Stimulated activated CD8-positive, alpha-beta memory T cell treated with anti-CD3 and anti-CD28 coated beads, Interleukin-15, amount 100 ng/mL, for 48 hours (primary cell): ENCODE measurements at places on chromosomes 5 and 9.

DNA sequence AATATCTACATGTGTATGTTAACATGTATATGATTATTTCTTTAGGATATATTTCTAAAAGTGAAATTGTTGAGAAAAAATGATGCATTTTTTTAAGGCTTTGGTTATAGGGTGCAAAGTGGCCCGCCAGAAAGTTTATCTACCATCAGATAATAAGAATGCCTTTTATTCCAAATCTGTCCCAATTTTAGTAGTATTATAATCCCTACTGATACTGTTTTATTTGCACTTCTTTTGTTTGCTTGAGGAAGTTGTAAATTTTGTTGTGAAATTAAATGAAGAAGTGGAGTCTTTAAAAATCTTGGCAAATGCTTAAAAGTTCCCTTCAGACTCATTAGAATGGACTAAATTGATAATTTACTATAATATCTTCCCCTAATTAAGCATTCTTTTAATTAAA, 73.0 kb downstream of the NIPBL start:
- DNase-seq = no peak

DNA sequence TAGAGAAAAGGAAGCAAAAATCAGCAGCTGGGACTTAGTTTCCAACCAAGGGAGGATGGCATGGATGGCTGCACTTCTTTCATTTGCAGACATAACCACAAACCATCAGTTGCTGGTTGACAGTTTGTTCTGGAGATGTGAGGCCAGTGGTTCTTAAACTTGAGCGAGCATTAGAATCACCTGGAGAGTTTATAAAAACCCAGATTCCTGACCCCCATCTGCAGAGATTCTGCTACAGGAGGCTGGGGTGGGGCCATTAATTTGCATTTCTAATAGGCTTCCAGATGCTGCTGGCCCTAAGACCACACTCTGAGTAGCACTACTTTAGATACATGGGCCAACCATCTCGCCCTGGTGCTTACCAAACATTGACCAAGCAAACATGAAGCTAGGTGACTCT, 60.8 kb downstream of the MARCHF3 start:
- DNase-seq = no peak

GRCh38 chr9:36987891-36988290, 46.2 kb downstream of the PAX5 start:
- DNase-seq = no peak

DNA sequence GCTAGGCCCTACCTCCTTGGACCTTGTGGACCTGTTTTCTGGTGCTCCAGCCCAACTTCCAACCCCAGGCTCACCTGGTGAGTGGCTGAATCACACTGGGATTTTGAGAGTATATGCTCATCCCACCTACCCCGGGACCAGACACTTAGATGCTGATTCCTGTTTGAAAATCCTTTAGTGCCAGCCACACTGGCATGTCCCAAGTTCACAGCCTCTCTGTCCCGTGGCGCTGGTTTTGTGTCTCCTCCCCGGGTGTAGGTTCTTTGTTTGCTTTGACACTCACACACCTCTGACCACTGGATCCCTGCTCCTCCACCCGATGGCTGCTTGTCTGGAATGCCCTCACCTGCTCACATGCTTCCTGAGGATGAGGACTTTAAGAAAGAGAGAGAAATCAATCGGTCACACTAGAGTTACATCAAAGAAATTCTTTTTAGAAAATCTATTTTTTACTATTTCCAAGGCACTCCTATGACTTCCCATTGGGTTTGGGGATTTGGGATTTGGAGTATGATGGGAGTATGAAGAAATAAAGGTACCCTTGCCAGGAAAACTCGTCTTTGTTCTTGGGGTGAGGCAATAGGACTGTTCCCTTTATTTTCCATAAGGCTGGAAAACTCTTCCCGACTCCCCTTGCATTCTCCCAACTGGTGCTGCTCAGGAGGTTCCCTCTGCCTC, 7.3 kb upstream of the SLC25A48 start:
- DNase-seq = no peak

- no peak for DNase-seq
Observed at GRCh38 chr5:78566747-78567425, 81.7 kb downstream of the LHFPL2 start.

DNA sequence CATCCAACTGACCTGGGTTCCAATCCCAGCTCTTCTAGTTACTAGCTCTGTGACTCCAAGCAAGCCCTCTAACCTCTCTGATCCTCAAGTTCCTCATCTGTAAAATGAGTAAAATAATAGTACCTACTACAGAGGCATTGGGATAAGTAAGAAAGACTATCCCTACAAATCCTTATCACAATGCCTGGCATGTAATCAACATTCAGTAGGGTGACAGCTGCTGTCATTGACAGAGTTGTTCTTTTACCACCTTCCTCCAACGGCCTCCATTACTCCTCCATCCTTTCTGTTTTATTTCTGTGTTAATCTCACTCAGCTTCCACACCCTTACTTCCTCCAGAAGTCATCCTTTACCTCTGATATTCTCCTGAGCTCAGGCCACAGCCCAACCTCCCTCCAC, 40.4 kb downstream of the FGF1 start:
- DNase-seq = no peak

DNA sequence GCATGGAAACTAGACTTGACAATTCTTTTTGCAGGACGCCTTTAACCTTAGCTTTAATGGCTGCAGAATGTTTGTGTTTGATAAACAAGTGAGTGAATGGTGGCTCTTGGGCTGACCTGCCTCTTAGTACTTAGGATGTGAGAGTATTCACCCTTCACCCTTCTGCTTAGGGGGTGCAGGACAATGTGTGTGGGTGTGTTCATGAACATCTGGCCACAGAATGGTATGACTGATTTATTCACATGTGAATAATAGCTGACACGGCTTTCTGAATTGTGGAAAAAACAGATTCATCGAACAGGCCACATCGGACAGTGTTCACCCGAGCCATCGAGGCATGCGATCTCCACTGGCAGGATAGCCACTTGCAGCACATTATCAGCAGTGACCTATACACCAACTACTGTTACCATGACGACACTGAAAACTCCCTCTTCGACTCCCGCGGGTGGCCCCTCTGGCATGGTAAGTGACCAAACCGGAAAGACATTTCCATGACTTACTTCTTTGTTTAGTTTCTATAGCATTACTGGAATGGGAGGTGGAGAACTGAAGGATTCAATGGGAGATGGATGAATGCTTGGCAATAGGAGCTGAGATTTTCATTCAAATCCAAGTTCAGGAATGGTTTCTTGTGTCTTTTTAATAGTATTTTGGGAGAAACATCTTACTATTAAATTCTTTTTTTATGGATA, 193.6 kb downstream of the ZSWIM6 start:
- no peak for DNase-seq

- peak; percentile 62 for DNase-seq
Observed at GRCh38 chr5:95842854-95843544, 20.5 kb upstream of the GLRX start.

DNA sequence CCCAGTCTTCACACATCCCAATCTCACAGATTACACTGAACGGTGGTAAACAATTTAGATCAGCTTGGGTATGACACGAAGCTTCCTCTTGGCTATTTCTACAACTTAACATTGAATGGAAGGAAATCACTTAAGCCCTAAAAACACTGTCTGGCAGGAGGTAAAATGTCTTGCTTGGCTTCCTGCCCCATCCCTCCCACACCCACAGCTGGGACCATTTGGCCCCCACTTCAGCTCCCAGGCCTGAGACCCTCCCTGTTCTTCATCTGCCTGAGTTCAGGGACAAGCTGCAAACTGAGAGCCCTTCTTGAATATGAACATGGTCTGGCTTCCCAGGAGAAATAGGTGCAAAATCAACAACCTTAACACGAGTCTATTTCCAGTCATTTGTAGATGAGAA, 3.4 kb upstream of the COL15A1 start:
- DNase-seq = no peak

DNA sequence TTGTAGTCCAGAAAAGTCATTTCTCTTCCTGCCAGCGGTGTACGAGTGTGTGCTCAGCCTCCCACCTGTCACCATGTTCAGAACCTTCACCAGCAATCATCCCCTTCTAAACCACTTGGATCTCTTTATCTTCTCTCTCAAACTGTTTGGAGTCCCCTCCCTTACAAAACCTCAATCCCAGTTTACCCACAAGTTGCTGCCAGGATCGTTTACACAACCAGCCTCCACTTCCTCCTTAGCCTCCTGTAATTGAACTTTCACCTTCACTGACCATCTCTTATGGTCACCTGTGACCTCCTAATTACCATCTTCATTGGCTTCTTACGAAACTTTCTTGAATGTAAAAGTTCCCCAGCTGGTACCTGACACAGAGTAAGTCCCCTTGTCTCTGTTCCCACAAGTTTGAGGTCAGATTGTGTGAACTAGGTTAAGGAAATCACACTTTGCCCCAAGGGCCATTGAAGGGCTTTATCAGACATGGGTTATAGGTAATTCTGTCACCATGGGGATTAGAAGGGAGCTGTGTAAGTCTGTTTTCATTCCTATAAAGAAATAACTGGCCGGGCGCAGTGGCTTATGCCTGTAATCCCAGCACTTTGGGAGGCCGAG, 20.0 kb downstream of the RNF44 start:
- no peak for DNase-seq

DNA sequence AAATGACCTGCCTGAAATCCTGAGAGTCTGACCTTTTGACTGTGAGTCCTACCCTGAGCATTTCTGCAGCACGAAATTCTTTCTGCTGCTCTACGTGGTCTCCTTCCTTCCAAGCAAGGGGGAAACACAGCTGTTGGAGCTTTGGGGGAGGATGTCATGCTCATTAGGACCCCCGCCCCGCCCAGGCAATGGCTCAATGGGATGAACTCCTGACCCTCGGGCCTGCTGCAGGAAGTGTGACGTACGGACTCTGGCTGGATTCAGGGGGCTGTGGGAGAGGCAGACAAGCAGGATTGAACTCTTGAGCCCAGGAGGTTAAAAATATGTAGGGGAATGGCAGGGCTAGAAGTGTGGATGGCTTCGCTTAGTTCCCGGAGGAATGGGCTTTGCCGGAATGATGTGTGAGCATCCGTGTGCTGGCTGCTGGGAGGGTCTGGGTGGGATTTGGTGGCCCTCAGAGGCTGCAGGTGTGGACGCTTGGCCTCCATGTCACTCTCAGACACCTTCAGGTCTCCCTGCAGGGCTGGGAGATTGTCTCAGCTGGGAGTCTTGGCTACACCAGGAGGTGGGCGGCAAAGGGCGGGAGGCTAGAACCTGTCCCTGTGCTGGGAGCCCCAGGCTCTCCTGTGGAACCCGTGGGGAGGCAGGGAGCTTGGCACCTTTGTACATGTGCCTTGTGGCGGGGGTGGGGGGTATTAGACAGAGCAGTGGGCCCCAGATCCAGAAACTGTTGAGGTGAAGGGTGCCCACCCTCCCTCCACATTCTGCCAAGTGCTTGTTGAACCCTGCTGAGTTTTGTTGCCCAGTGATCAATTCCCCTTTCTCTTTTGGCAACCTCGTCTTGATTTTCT, 26.3 kb downstream of the STC2 start:
- DNase-seq = no peak

DNA sequence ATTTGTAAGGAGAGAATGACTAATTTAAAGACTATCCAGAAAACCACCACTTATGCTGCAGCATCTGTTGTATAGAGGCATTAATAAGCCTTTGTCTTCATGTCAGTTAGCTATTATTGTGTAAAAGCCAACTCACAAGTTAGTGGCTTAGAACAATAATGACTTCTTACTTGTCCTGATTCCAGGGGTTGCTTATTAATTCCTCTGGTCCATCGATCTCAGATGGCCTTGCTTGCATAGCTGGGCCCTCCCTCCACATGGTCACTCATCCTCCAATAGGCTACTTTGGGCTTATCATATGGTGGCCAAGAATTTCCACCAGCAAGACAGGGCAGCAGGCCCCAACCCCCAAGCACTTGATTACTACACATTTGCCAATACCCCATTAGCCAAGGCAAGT, 44.5 kb upstream of the STK32A start:
- no peak for DNase-seq

DNA sequence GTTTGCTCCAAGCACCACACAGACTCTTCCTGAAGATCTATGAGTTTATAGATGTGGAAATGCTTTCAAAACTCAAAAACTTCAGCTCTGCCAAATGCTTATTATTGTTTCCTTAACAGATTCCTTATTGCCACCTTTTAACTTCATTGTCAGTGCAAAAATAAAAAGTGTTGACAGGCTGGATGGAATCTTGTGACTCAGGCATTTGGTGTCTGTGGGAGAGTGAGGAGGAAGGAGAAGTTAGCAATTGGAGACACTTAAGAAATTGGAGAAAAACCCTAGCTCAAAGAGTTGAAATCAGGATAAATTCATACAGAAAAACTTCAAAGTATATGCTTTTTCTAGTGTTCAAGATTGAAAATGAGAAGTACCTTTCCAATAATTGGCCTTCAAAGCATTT, 140.6 kb upstream of the PUM3 start:
- no peak for DNase-seq

DNA sequence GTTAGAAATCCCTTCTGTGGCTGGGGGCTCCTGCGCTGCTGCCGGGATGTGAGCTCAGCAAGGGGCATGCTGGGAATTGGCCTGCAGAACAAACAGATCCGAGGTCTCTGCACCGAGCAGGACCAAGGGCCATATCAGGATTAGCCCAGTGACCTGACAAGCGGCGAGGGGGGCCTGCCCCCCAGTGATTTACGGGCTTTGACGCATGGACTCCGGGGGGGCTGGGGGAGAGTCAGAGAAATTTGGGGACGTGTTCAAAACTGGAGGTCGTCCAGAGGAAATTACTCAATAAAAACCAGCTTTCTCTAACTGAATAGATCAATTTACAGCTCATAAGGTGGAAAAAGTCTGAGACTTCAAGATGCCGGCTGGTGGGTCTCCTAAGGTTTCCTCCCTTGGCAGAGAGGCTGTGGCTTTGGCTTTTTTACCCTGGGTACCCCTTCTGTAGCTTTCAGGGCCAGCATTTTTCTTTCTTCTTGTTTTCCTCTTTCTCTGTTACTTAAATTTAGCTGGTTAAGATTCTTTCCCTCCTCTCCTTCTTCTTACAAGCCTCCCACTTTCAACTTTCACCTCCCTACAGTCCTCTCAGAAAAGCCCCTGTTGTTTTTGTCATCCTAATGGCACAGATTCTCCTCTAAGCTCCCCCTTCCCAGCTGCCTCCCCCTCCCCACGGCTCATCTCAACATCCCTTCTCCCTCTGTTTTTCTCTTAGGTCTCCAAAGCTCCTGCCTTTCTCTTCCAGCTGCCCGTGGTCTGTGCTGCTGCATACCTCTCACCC, 551.0 kb downstream of the CCDC171 start:
- no peak for DNase-seq

- no peak for DNase-seq
Observed at GRCh38 chr9:92740969-92741368, 23.7 kb downstream of the BICD2 start.

DNA sequence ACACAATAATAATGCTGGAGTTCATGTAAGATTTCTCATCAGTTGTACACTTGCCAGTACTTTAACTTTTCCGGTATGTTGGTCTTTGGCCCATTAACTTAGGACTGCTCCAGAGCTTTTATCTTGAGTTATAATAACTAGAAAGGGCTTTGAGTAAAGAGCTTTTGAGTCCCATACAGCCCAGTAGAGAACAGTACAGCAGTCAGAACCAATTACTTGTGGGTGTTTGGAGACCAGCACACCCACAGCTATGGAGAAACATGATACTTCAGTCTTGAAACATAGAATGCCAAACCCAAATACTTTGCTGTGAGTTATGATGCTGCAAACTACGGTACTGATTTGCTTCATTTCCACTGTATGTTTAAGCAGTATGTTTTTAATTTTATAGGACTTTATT, 374.3 kb downstream of the CCDC171 start:
- DNase-seq = no peak

- DNase-seq = no peak
Observed at GRCh38 chr5:107464416-107464815, 206.3 kb downstream of the EFNA5 start.
